ENCODE measurements at places on chromosomes 1 and 21.

GRCh38 chr1:118890851-118891384 lies 97.2 kb downstream of the TBX15 start:
- DNase-seq: no peak

DNA sequence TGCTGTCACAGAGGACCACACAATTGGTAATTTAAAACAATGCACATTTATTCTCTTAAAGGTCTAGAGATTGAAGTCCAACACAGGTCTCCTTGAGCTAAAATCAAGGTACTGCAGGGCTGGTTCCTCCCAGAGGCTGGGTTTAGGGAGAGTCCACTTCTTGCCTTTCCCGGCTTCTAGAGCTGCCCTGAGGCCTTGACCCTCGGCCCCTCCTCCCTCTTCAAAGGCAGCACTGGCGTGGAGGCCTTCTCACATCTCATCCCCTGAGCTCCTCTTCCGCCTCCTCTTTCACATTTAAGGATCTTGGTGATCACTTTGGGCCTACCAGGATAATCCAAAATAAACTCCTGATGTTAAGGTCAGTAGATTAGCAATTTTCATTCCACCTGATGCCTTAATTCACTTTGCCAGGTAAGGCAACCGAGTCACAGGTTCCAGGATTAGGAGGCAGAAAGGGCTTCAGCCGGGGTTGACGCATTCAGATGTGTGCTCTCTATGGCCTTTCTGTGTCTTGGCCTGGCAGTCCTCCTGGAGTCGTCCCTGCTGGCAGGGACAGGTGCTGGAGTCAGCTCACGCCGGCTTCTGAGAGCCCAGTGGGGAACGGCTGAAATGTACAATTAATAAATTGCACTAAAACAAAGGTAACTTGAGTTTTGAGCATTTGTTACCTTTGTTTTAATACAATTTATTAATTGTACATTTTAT lies 61.2 kb upstream of the ABCG1 start:
- no peak for DNase-seq

DNA sequence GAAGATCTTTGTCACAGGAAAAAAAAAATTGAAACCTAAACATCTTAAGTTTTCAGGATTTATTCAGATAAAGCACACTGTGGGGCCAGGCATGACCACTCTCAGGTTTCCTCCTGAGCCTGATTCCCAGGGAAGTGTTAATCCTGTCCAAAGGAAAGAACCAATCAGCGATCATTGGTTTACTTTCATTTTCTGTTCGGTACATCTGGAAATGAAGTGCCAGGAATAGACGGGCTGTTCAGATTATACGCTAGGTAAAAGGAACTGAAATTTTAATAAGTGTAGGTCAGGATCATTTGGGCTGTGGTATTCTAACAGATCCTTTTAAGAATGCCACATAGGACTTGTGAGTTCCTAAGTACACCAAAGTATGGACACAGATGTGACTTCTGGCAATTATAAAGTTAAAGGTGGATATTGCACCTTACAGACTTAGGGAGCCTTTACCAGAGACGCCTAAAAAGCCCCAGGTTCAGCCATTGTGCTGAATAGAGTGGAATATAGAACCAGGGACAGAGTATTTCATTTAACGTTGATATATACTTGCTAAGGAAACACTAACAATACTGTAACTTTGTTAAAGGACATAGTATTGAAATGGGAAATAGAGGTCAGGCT lies 9.3 kb upstream of the CACYBP start:
- DNase-seq: peak; percentile 80

DNA sequence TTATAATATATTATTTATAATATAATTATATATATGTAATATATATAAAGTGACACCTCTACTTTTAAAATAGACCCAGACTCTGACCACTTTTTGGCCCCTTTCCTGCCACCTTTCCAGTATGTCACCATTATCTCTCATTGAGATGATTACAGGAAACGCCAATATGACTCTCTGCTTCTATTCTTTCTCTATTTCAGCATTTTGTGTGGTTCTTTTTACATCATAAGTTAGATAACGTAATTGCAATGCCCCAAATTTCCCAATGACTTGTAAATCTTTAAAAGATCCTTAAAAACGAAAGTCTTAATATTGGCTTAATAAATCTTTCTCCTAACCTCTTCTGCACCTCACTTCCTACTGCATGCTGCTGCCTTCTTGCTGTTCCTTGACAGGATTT lies 8.1 kb upstream of the GBP5 start:
- no peak for DNase-seq

DNA sequence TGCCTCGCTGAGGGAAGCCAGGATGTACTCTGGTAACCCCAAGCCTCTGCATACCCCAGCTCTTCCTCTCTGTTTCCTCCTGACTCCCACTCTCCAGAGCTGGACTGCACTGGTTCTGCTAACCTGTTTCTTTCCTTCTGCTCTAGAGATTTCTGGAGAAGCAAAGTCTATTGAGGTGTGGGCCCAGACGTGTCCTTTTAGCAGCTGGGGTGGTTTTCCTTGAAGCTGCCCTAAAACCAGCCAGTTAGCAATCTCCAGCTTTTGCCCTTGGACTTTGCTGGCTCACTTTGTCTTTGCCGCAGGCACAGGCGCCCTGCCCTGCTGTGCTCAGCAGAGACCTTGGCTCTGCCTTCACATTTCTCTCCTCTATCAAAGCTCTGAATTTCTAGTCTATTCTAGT lies 171.8 kb upstream of the IVNS1ABP start:
- DNase-seq: no peak

- no peak for DNase-seq
Observed at GRCh38 chr1:51875291-51875772, 3.2 kb downstream of the NRDC start.

DNA sequence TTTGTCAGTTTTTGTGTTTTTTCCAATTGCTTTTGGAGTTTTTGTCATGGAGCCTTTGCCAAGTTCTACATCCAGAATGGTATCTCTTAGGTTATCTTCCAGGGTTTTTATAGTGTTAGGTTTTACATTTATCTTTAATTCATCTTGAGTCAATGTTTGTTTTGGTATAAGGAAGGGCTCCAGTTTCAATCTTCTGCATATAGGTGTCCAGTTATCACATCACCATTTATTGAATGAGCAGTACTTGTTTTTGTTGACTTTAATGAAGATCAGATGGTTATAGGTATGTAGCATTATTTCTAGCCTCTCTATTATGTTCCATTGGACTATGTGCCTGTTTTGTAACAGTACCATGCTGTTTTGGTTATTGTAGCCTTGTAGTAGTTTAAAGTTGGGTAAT lies 1233.1 kb downstream of the PLA2G4A start:
- no peak for DNase-seq

DNA sequence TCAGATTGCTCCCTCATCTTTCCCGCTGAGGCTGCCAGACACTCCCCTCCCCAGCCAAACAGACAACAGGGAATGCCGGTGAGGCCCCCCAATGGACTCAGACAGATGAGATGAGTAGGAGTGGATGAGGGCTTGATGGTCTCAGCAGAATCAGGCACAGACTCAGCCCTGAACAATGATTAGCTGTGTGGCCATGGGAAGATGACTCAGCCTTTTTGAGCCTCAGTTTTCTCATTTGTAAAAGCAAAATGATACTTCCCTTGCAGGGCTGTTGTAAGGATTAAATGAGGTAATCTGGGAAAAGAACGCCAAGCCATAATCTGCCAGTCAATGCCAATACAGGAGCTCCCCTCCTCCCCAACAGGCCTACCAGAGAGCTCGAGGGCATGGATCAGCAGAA lies 12.4 kb downstream of the C1orf198 start:
- DNase-seq: peak; percentile 39

GRCh38 chr1:92411511-92411910 lies 75.2 kb downstream of the GFI1 start:
- peak; percentile 82 for DNase-seq

- DNase-seq: no peak
Observed at GRCh38 chr1:183645531-183645930, 7.6 kb downstream of the APOBEC4 start.

DNA sequence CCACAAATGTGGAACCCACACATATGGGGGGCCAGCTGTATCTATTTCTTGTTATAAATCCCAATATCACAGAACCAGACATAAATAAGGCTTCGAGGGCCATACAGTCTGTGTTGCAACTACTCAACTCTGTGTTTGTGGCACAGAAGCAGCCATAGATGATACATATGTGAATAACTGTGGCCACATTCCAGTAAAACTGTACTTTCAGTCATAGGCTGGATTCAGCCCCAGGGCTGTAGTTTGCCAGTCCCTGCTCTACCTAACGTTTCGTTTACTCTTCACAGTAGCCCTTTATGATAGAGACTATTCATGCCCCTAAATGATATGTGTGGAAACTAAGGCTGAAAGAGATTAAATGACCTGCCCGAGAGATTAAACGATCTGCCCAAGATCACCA lies 48.7 kb downstream of the FHAD1 start:
- DNase-seq: no peak

DNA sequence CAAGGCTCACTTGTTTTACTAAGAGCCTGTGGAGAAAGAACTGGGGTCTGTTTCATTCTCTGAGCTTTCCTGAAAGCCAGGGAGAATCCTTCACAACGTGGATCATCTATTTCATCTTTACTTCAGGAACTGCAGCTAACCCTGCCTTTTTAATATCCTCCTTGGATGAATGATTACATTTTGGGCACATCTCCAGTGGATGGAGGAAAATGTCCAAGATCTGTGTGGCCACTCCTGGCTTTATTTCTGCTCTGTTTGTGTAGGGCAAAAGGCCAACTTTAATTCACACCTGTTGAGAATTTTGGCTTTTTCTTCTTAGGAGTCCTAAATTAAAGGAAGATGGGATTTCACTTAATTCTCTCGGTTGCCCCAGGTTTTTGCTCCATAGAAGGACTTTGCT lies 69.5 kb upstream of the CACNA1E start:
- DNase-seq: no peak

DNA sequence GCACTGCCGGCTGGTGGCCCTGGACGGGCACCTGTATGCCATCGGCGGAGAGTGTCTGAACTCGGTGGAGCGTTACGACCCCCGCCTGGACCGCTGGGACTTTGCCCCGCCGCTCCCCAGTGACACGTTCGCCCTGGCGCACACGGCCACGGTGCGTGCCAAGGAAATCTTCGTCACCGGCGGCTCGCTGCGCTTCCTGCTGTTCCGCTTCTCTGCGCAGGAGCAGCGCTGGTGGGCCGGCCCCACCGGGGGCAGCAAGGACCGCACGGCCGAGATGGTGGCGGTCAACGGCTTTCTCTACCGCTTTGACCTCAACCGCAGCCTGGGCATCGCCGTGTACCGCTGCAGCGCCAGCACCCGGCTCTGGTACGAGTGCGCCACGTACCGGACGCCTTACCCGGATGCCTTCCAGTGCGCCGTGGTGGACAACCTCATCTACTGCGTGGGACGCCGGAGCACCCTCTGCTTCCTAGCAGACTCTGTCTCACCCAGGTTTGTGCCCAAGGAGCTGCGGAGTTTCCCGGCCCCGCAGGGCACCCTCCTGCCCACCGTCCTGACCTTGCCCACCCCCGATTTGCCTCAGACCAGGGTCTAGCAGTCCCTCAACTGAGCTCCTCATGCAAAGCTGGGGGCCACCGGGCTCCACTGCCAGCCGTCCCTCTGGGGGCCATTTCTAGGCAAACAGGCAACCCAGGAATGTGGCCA lies 2.1 kb downstream of the KLHDC7A start:
- DNase-seq: no peak

GRCh38 chr1:175297291-175297690 lies 104.7 kb upstream of the KIAA0040 start:
- DNase-seq: no peak

GRCh38 chr1:55584526-55585401 lies 369.6 kb upstream of the USP24 start:
- peak; percentile 55 for DNase-seq

GRCh38 chr1:180907313-180908055 lies 5.2 kb upstream of the KIAA1614 start:
- DNase-seq: no peak

DNA sequence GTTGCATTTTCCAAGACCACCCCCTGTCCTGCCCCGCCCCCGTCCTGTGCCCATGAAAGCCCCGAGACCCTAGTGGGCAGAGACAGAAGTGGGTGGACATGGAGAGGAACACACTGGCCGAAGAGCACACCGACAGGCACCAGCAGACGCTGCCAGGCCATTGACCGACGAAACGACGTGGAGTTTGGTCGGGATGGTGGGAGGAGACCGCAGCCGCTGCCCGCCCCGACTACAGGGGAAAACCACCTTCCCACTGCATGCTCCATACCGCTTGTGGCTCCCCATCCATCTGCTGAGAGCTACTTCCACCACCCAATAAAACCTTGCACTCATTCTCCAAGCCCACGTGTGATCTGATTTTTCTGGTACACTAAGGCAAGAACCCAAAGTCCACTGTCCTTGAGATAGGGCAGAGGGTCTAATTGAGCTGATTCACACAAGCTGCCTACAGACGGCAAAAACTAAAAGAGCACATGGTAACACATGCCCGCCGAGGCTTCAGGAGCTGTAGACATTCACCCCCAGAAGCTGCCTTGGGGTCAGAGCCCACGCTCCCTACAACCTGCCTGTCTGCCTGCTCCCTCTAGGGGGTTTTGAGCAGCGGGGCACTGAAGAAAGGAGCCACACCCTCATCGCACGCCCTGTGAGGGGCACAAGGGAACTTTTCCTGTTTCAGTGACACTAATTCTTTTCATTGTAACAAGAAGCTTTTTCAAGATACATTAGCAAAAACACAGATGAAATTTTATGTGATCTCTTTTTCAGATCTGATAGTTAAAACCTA lies 81.2 kb upstream of the RAB3GAP2 start:
- no peak for DNase-seq

GRCh38 chr1:43529206-43529731 lies 1.4 kb upstream of the PTPRF start:
- DNase-seq: peak; percentile 88

DNA sequence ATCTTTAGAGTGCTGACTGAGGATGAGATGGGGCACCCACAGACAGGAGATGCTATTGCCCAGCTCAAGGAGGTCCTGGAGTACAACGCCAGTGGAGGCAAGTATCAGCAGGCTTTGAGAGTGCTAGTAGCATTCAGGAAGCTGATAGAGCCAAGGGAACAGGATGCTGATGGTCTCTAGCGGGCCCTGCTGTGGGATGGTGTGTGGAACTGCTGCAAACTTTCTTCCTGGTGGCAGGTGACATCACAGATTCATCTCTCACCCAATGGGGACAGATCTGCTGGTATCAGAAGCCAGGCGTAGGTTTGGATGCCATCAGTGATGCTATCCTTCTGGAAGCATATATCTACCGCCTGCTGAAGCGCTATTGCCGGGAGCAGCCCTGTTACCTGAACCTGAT lies 609.8 kb upstream of the NCAM2 start:
- no peak for DNase-seq

DNA sequence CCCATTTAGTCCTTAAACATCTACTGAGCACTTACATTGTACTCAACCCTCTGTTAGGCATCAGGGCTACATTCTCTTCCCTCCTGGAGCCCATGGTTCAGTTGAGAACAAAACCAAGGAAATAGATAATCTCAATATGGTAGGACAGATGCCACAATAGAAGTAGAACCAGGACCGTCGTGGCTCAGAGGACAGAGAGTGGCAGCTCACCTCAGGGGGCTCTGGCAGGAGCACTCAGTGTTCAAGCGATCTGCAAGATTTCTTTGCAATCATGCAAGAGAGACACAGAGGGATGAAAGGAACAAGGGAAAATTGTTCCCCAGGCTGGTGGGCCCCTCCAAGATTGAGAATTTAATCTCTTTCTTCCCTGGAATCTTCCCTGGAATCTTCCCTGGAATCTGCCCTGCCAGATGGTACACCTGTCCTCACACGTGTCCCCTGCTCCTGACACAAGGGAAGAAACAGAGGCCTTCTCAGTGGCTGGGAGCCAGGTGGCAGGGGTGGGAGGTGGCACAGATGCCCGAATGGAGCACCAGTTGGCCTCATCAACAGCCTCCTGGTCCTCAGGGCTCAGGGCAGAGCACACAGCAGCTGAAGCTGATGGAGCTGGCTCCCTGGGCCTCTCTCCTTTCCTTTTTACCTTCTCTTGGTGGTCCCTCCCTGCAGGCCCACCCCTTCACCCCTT lies 135.4 kb downstream of the PLXNA2 start:
- no peak for DNase-seq

Data from fibroblast of mammary gland (primary cell).